ENCODE measurements at places on chromosomes 5 and 9. TPM values are rescaled to one million over a fixed set of nuclear protein-coding genes. Genes with fewer than 3 reads are reported as not detected.
A peak's percentile ranks its signal among the peaks of the same experiment; 100 is the strongest.

DNA sequence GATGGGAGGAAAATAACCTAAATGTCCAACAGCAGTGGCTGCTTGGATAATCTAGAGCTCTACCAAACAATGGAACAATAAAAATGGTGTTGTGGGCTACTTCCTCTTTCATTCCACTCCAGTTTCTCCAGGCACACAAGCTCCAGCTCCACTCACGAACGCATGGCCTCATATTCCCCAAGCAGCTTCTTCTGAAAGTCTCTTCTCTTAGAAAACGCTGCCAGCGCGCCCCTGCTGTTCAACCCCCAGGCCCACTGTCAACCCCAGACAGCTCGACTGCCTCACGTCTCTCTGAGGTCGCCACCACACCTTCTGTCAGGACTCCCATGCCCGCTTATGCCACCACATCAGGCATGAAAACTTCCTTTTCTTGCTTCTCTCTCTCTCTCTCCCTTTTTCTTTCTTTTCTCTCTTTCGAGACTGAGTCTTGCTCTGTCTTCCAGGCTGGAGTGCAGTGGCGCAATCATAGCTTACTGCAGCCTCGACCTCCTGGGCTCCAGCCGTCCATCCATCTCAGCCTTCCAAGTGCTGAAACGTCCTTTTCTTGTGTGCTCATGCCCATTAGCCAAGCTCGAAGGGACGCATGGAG lies 16.2 kb downstream of the OR2V2 start:
- peaks cover 9% of the 10 kb centered on the region for H3K27me3 ChIP-seq
- no peaks in the 10 kb centered on the region for H3K4me1 ChIP-seq
- H3K4me3 ChIP-seq = no peak overlapping the region
- H3K27ac ChIP-seq = no peak overlapping the region

DNA sequence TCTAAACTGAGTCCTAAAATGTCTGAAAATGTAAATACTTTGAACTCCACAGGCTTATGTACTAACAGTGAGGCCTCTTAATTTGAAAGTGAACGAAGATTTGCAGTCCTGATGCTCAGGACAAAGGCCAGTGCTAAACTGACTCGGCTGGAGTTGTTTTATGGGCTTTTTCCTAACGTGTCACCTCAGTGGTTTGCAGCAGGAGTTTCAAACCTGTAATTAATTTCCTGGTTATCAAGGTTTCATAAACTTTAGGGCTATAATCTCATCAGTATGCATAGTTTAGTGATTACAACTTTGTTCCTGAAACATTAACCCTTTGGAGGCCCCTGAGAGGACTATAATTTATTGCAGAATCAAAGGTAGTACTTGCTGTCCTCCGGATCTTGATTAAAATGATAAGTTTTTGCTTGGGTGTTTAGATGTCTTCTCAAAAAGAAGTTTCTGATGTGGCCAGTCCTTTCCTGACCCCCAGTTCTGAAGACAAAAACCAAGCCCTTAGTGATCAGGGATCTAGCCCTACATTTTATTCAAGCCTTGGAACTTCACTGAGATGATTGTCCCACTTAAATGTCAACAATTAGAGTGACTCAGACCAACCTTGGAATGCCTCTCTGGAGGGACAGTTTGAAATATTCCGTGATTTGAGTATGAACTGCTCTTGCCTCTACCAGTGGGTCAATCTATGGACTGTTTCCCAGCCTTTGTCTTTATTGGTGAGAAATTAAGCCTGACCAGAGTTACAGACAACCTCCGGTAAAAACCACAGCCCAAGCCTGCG lies 11.1 kb upstream of the S100Z start:
- DNase-seq = no peak
- H3K4me3 ChIP-seq = no peak overlapping the region
- H3K27ac ChIP-seq = no peak overlapping the region

- no peaks in the 10 kb centered on the region for H3K36me3 ChIP-seq
- DNase-seq = no peak
- H3K27ac ChIP-seq = no peak overlapping the region
- no peak overlapping the region for H3K4me3 ChIP-seq
- H3K27me3 ChIP-seq = no peaks in the 10 kb centered on the region
Observed at GRCh38 chr9:104617418-104617817, 586 bp downstream of the OR13C9 start.

GRCh38 chr5:165227515-165227914 lies 1722.1 kb downstream of the MAT2B start:
- no peaks in the 10 kb centered on the region for H3K36me3 ChIP-seq
- H3K4me1 ChIP-seq = no peaks in the 10 kb centered on the region
- H3K27ac ChIP-seq = no peak overlapping the region
- no peaks in the 10 kb centered on the region for H3K27me3 ChIP-seq
- no peak for DNase-seq

GRCh38 chr5:2755681-2756171 lies 4.2 kb upstream of the IRX2 start:
- peak overlapping the region; percentile 97 for H3K27ac ChIP-seq
- peak overlapping the region; percentile 98 for H3K4me3 ChIP-seq
- no peaks in the 10 kb centered on the region for H3K36me3 ChIP-seq
- DNase-seq = peak; percentile 36
- H3K27me3 ChIP-seq = no peaks in the 10 kb centered on the region
- no peaks in the 10 kb centered on the region for H3K4me1 ChIP-seq

- H3K27ac ChIP-seq = no peak overlapping the region
- no peak for DNase-seq
- no peak overlapping the region for H3K4me3 ChIP-seq
- no peaks in the 10 kb centered on the region for H3K27me3 ChIP-seq
- no peaks in the 10 kb centered on the region for H3K36me3 ChIP-seq
- no peaks in the 10 kb centered on the region for H3K4me1 ChIP-seq
Observed at GRCh38 chr5:149679876-149680809, 50.0 kb upstream of the PPARGC1B start.

DNA sequence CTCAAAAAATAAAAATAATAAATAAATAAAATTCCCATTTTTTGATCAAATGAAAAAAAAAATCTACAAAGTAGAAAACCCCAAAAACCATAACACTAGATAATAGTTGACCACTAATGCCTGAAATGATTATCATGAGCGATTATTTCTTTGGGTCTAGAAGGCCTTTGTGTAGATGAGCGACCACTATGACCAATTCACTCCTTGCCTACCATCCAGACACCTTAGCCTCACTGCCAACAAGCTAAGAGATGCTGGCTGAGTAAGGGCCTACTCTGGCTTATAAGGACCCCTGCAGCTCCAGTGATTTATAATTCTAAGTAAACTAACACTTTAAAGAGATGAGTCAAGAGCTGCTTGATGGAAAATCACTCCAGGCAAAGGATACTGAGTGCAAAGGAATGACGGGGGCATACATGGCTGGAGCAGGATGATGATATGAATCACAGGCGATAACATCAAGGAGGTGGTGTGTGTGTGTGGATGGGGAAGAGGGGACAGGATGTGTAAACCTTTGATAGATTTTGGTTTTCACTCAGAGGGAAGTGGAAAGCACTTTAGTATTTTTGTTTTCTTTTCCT lies 4.8 kb upstream of the F2RL1 start:
- H3K36me3 ChIP-seq = no peaks in the 10 kb centered on the region
- no peak for DNase-seq
- no peaks in the 10 kb centered on the region for H3K27me3 ChIP-seq
- no peaks in the 10 kb centered on the region for H3K4me1 ChIP-seq
- H3K4me3 ChIP-seq = no peak overlapping the region

Gene SLC1A3
- 29.8 TPM for total RNA-seq
